Naive thymus-derived CD4-positive, alpha-beta T cell (primary cell): ENCODE measurements at places on chromosomes 13 and 19. TPM values are rescaled to one million over a fixed set of nuclear protein-coding genes. Genes with fewer than 3 reads are reported as not detected.
A peak's percentile ranks its signal among the peaks of the same experiment; 100 is the strongest.

DNA sequence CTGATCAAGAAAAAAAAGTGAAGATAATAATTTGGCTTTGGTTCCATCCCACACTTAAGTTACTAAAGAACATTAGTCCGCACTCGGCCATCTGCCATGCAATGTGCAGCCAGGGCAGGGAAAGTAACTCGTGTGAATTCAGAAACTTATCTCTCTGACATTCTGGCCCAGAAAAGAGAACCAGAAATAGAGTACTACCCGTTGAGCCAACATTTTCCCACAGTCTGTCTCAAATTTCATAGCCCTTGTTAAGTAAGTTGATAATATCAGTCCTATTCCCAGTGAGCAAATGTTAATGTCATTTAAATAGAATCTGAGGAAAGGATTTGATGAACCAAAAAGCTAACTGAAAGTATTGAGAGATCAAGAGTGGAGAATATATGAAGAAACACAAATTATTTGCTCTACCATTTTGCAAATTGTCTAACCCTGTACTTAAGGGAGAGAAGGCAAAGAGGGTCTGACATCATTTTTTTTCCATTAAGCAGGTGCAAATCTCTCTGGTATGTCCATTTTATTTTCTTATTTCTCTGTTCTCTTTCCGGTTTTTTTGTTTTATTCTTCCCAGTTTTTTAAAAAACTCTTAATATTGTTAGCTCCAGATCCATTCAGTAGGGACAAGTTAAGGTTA lies 156.3 kb downstream of the NDFIP2 start:
- DNase-seq: no peak
- no peaks in the 10 kb centered on the region for H3K36me3 ChIP-seq
- no peaks in the 10 kb centered on the region for H3K4me1 ChIP-seq
- H3K27ac ChIP-seq: no peak overlapping the region

DNA sequence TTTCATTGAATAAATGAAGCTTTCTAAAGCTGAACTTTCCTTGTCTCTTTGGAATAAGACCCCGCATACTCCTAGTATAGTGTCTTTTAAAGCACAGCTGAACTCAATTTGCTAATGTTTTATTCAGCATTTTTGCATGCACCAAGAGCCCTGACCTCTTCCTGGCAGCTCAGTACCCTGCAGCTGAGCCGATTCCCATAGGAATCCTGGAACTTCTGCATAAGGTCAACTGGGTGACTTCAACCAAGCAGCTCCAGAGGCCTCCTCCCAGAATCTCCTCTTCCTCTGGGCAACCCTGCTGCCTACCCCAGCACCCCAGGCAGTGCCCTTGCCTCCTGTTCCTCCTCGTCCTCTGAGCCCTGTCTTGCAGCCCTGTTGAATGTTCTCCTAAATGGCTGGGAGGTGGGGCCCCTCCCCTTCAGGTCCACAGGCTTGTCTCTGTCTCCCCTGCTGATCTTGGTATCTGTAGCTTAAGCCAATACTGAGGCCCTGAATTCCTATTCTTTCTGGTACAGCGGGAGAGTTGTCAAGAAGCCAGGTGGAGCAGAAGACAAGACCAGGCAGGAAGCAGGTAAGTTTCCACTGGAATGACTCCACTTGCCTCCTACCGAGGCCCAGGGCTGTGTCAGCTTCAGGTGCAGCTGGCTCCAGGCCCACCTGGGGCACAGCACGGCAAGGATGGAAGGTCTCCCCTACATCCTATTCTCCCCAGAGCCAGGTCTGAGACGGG lies 23.6 kb upstream of the CCDC124 start:
- H3K27ac ChIP-seq: no peak overlapping the region
- no peaks in the 10 kb centered on the region for H3K4me1 ChIP-seq
- H3K4me3 ChIP-seq: no peak overlapping the region
- no peak for DNase-seq
- no peaks in the 10 kb centered on the region for H3K27me3 ChIP-seq

- no peak overlapping the region for H3K4me3 ChIP-seq
- no peak for DNase-seq
- no peak overlapping the region for H3K27ac ChIP-seq
- H3K27me3 ChIP-seq: peaks cover 2% of the 10 kb centered on the region
These were observed 2.7 kb downstream of the CRX start for GRCh38 chr19:47824396-47824795.

Gene PSG11
- not detected for polyA plus RNA-seq

DNA sequence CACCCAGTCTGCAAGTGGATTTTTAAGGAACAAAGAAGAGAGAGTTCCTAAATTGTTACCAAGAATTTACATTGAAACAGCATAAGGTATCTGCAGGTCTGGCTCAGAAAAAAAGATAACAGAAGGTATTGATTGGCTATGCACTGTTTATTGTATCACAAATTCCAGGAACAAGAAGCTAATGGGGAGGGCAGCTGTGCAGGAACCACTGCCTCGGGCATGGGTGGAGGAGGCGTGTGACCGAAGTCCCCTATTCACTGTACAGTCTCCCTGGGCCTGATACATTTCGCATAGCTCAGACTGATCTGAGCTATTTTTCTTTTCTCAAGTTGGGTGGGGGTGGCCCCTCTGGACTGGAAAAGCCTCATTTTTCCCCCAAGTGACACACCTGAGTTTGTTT lies 11.7 kb downstream of the NECTIN2 start:
- no peak for DNase-seq
- H3K4me3 ChIP-seq: no peak overlapping the region
- H3K36me3 ChIP-seq: no peaks in the 10 kb centered on the region
- H3K4me1 ChIP-seq: no peaks in the 10 kb centered on the region
- no peak overlapping the region for H3K27ac ChIP-seq

Gene LILRB2
- polyA plus RNA-seq: 0.12 TPM

Gene ZNF582
- 5.8 TPM for polyA plus RNA-seq

GRCh38 chr19:29326849-29327840 lies 114.2 kb upstream of the UQCRFS1 start:
- H3K27ac ChIP-seq: no peak overlapping the region
- no peaks in the 10 kb centered on the region for H3K4me1 ChIP-seq
- no peak for DNase-seq
- no peaks in the 10 kb centered on the region for H3K36me3 ChIP-seq
- H3K27me3 ChIP-seq: no peaks in the 10 kb centered on the region

- H3K27me3 ChIP-seq: no peaks in the 10 kb centered on the region
- no peak overlapping the region for H3K27ac ChIP-seq
- no peaks in the 10 kb centered on the region for H3K4me1 ChIP-seq
- peaks cover 4% of the 10 kb centered on the region for H3K36me3 ChIP-seq
These were observed 14.1 kb upstream of the PRKD2 start for GRCh38 chr19:46731007-46731501.

DNA sequence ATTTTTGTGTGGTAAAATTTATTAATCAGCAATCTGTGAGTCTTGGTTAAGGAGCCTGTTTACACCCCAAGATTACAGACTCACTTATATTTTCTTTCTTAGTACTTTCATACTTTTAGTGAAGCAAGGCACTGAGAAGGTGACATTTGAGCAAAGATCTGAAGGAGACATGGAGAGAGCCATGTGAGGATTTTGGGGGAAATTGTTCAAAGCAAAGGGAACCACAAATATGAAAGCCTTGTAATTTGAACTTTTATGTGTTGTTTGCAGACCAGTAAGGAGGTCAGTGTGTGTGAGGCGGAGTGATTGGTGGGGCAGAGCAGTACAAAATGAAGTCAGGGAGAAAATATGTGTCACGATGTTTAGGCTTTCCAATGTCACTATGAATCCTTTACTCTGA lies 140.7 kb upstream of the KLF12 start:
- H3K27ac ChIP-seq: no peak overlapping the region
- no peaks in the 10 kb centered on the region for H3K27me3 ChIP-seq
- H3K4me1 ChIP-seq: no peaks in the 10 kb centered on the region
- no peak for DNase-seq
- no peak overlapping the region for H3K4me3 ChIP-seq

GRCh38 chr13:27172495-27172842 lies 858 bp upstream of the USP12 start:
- peaks cover 24% of the 10 kb centered on the region for H3K4me1 ChIP-seq
- DNase-seq: no peak
- no peaks in the 10 kb centered on the region for H3K36me3 ChIP-seq
- peak overlapping the region; percentile 85 for H3K27ac ChIP-seq
- H3K4me3 ChIP-seq: peak overlapping the region; percentile 58

Gene CPT1C
- polyA plus RNA-seq: 1.7 TPM

DNA sequence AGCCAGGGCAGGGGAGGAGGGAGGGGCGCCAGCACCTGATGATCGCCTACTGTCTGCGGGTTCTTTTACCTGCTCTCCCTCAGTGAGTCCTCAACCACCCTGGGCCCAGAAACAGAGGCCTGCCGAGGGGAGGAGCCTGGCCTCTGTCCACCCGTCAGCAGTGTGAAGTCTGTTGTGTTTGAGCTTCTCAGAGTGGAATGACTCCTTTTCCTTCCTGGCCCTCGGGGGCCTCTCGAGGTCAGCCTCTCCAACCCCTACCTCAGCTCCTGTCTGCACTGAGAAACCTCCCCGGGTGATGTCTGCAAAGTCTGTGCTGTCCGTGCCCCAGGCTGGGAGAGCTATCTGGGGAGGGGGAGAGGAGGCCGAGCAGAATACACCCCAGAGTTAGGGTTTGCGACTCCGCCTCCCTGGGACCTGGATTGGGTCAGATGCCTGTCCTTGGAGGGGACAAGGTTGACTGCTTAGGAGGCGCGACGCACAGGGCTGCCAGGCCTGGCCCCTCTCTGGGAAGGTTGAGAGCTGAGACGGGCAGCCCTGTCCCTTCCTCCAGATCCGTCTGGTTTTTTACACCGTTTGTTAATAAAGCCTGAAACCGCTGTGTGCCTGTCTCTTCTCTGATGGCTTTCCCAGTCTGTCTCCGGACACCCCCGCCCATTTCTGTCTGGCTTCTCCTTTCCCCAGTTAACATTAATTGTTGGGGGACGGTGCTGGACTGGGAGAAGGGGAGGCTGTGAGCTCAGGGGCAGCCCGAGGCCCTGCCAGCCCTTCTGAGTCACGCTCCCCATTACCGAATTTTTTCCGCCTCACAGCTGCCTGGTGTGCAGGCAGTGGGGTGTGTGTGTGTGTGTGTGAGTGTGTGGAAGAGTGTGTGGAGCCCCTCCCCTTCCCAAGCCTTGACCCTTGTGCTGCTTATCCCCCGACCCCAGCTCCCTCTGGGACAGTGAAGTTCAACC lies 989 bp upstream of the SSC5D start:
- H3K4me1 ChIP-seq: peaks cover 12% of the 10 kb centered on the region
- no peaks in the 10 kb centered on the region for H3K27me3 ChIP-seq
- H3K27ac ChIP-seq: no peak overlapping the region
- H3K36me3 ChIP-seq: no peaks in the 10 kb centered on the region
- DNase-seq: no peak

- H3K4me1 ChIP-seq: peaks cover 13% of the 10 kb centered on the region
- H3K27ac ChIP-seq: peak overlapping the region; percentile 15
- no peaks in the 10 kb centered on the region for H3K36me3 ChIP-seq
- H3K4me3 ChIP-seq: peak overlapping the region; percentile 58
- H3K27me3 ChIP-seq: no peaks in the 10 kb centered on the region
These were observed 39.1 kb downstream of the GPR12 start for GRCh38 chr13:26721251-26722121.

DNA sequence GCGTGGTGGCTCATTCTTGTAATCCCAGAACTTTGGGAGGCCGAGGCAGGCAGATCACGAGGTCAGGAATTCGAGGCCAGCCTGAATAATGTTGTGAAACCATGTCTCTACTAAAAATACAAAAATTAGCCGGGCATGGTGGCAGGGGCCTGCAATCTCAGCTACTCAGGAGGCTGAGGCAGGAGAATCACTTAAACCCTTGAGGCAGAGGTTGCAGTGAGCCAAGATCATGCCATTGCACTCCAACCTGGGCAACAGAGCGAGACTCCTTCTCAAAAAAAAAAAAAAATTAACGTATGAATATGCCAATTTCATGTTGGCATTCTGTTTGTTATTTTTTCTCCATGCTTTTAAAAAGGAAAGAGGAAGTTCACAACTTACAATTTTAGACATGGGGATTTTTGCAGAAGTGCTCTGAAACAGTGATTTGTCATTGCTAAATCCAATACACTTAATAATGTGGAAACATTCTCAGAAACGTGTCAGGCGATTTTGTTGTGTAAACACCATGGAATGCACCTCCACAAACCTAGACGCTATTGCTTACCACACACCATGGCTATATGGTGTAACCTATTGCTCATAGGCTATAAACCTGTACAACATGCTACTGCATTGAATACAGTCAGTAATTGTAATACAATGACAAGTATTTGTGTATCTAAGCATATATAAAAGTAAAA lies 115.9 kb upstream of the PCDH20 start:
- DNase-seq: no peak
- H3K27me3 ChIP-seq: no peaks in the 10 kb centered on the region
- no peaks in the 10 kb centered on the region for H3K36me3 ChIP-seq
- H3K4me1 ChIP-seq: no peaks in the 10 kb centered on the region

- peaks cover 24% of the 10 kb centered on the region for H3K4me1 ChIP-seq
- peaks cover 6% of the 10 kb centered on the region for H3K27me3 ChIP-seq
- no peak overlapping the region for H3K4me3 ChIP-seq
- no peaks in the 10 kb centered on the region for H3K36me3 ChIP-seq
These were observed 8.6 kb downstream of the LYL1 start for GRCh38 chr19:13094106-13094504.

Gene GTF3A
- 331 TPM for polyA plus RNA-seq

- H3K4me1 ChIP-seq: no peaks in the 10 kb centered on the region
- DNase-seq: no peak
- H3K36me3 ChIP-seq: no peaks in the 10 kb centered on the region
- no peak within 1 kb of the TSS for H3K4me3 ChIP-seq
- H3K27me3 ChIP-seq: no peaks in the 10 kb centered on the region
- H3K27ac ChIP-seq: no peak within 1 kb of the TSS
These were observed at the start of gene KLK10 for GRCh38 chr19:51019544-51019925. Gene KLK10, minus strand, starts transcription at chr19:51019709. Its CDS starts 579 bp downstream, at chr19:51019130.

DNA sequence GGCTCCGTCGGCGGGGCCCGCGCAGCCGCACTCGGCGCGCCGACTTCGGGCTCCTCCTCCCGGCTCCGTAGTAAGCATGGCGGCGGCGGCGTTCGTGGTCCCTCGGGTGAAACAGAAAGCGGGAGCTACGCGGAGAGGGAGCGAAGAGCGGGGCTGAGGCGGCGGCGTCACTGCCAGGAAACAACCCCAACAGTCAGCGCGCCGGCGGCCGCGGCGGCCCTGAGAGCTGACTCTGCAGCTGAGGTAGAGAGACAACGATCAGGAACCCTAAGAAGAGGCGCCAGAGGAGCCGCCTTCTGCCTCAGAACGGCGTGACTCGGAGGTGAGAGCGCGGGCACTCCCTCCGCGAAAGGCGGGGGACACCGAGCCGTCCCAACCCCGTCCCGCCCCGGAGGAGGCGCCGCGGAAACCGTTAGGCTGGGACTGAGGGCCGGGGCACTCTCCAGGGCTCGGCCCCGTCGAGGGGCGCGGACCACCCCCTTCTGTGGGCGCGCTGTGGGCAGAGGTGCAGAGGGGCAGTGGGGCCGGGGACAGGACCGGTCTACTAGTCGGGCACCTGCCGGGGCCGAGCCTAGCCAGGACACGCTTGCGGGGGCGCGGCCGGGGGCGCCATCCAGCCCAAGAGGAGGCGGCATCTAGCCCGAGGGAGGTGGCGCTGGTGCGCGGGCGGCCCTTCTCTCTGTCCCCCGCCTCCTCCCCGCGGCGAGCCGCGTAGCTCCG lies at the start of gene FNDC3A:
Gene FNDC3A, plus strand, starts transcription at position 57 of the 720 bp plus-strand sequence. CDS start 30,279 bp downstream, outside the sequence.
- no peaks in the 10 kb centered on the region for H3K27me3 ChIP-seq
- peak; percentile 88 for DNase-seq
- peak within 1 kb of the TSS; percentile 95 for H3K27ac ChIP-seq
- no peaks in the 10 kb centered on the region for H3K36me3 ChIP-seq
- peaks cover 28% of the 10 kb centered on the region for H3K4me1 ChIP-seq
